Fibroblast of skin of right quadriceps (primary cell): ENCODE measurements at places on chromosomes 16 and 17.

GRCh38 chr16:56691885-56692284 lies 9.6 kb downstream of the MT1X start:
- peak; percentile 29 for DNase-seq

GRCh38 chr16:48153774-48154173 lies 2.0 kb downstream of the ABCC12 start:
- no peak for DNase-seq

DNA sequence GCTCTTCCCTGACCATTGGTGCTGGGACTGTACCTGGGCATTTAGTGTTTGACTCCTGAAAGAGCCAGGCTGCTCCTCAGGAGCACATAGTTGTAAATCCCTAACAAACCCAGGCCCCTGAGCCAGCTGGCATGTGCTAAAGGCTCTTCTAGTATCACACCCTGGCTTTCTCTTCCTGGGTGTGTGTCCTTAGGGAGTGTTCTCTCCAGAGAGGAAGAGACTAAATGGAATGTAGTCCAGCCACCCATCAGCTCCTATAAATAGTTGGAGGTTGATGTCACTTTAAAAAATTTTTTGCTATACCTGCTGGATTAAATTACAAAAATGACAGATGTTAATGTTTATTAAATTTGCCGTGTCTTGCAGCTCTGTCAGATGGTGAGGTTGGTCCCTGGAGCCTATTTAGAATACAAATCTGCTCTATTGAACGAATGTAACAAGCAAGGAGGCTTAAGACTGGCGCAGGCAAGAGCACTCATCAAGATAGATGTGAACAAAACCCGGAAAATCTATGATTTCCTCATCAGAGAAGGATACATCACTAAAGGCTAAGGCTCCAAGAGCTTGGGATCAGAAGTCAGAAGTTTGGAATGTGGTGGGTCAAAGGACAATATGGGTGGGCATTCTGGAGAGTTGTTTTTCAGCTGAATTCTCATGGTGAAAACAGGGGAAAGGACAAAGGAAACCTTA lies 13.1 kb upstream of the DUSP14 start:
- peak; percentile 44 for DNase-seq

GRCh38 chr16:67244387-67245185 lies 2.7 kb downstream of the FHOD1 start:
- DNase-seq, result peak; percentile 94

GRCh38 chr17:82882715-82883418 lies 43.0 kb upstream of the ZNF750 start:
- DNase-seq, result no peak

DNA sequence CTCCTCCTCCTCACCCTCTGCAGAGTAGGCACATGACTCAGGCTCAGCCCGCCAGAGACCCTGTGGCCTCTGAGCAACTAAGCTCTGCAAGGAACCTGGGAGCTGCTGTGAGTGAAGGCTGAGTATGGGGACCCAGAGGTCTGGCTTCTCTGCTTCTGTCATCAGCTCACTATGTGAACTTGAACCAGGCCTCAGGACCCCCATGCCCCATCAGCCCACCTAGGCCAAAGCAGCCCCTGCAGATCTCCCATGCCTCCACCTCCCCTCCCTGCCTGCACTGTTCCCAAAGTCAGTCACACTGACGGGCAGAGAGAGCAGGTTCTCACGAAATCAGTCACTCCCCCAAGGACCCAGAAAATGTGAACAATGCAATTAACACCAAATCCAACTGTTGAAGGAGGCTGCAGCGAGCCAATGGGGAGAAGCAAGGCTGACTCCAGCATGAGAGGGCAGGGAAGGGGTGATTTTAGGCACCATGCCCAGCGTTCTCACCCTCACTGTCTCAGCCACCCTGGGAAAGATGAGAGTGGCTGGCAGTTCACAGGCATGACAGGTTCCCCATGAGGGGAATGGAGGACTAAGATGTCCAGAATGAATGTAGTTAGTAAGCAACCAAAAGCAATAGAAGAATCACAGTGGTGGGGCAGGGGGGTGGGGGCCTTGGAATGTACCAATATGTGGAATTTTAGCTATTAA lies 60.6 kb downstream of the BEAN1 start:
- DNase-seq, result no peak

DNA sequence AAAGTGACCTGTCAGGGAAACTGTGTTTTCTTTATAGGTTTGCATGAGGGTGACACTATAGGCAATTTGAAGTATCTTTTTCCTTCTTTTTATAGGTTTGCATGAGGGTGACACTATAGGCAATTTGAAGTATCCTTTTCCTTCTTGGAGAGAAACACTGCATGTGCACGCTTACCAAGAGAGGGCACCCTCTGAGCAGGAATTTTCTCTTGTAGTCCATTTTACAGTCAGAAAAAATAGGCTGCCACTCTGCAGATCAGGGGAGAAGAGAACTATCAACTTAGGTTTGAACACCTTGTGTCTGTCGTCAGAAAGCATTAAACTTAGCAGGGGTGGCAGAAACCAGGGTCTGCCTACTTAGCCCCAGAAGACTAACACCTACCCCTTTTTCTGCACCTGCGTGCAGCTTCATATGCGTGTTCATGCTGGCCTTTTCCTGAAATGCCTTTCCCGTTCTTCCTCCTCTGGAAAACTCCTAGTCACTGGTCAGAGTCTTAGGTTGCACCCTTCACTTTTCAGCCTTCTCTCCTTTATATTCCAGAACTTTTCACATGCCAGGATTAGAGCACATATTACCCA lies 16.4 kb upstream of the SMIM36 start:
- peak; percentile 57 for DNase-seq

- no peak for DNase-seq
Observed at GRCh38 chr17:6095501-6095900, 25.3 kb downstream of the WSCD1 start.

DNA sequence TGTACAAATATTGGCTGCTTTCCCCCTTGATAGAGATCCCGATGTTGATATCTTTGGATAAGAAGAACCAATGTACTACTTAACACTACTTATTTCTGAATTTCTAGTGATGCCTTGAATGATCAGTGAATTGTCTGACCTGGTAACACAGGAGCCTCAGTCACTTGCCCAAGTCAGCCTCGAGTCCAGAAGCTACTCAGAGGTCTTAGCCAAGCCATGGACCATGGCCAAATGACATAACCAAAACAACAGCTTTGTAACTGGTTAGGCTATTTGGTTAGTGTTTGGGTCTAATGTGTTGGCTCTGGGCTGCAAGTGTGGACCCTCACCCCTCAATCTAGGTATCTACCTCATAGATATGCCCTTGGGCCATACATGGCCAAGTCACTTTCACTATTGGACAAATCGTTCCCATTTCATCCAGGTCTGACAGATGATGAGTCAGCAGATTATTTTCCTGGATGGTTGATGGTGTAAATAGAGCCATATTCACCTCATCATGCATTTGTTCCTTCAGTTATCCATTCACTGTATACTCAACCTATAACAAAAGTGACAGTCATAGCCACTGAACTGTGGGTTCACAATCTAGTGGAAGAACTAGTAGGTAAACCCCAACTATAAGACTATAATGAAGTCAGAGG lies 3.5 kb downstream of the RBFOX1 start:
- DNase-seq, result no peak

DNA sequence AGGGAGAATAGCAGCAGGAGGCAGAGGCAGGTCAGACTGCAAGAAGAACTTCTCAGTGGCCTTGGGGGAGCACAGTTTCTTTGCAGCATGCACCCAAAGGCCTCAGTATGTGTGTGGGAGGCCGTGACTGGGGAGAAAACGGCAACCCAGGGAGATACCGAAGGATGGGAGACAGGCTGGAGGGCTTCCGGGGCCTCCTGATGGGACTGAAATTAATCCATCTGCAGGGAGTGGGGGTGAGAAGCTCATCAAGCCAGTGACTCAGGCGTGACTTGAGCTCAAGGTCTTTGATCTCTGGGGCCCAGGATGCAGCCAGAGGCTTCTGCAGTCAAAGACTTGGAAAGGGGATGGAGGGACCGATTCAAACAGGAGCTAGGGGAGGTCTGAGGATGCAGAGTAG lies 5.1 kb upstream of the C17orf113 start:
- peak; percentile 17 for DNase-seq

- DNase-seq, result no peak
Observed at GRCh38 chr16:22217890-22218730, 12.0 kb downstream of the EEF2K start.

DNA sequence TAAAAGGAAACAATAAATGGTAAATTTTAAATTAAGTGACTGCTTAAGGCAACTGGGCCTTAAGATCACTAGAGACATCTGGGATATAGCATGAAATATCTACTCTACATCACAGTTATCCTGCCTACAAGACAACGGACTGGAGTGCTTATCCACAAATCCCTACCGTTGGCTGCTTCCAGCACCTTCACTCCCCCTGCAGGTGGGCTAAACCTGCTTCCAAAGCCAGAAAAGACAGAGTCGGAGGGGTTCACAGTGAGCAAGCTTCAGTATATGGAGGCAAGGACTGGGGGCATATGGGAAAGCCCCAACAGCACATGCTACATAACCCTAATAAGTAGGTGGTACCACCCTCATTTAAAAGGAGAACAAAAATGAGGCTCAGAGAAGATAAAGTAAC lies 45.3 kb downstream of the GRIN2A start:
- no peak for DNase-seq

GRCh38 chr17:5629128-5629527 lies 44.8 kb upstream of the NLRP1 start:
- DNase-seq, result no peak

- peak; percentile 37 for DNase-seq
Observed at GRCh38 chr16:47197536-47198179, 53.9 kb upstream of the NETO2 start.

DNA sequence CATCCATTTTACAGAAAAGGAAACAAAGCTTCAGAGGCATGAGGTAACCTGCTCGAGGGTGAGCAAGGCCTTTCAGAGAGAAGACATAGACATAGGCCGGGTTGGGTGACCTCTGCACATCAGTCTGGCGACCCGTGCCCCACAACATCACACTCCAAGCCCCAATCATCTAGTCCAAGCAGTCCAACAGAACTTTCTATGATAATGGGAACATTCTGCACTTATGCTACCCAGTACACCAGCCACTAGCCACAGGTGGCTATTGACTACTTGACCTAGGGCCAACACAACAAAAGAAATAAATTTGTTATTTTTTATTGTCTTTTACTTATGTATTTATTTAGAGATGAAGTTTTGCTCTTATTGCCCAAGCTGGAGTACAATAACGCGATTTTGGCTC lies 20.8 kb downstream of the MYH11 start:
- no peak for DNase-seq

- DNase-seq, result no peak
Observed at GRCh38 chr17:78276098-78276887, 44.9 kb downstream of the TMEM235 start.

GRCh38 chr17:61238455-61238933 lies 161.1 kb upstream of the TBX2 start:
- DNase-seq, result no peak

- DNase-seq, result no peak
Observed at GRCh38 chr17:27415120-27415795, 41.0 kb upstream of the KSR1 start.

DNA sequence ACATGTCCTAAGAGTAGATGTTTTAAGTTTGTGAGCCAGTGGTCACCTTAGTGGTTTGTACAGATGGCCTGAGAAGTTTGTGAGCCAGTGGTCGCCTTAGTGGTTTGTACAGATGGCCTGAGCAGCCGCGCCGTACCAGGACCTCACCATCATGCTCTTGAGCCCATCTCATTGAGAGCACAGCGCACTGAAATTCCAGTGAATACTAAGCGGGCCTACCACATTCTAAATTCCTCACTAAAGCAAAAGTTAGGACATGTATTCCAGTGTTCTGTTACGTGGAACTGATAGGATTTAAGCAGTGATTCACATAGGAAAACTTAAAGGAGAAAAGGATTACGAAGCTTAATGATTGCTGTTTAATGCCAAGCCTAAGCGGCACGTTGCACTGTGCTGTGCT lies 3.9 kb downstream of the USP10 start:
- no peak for DNase-seq

DNA sequence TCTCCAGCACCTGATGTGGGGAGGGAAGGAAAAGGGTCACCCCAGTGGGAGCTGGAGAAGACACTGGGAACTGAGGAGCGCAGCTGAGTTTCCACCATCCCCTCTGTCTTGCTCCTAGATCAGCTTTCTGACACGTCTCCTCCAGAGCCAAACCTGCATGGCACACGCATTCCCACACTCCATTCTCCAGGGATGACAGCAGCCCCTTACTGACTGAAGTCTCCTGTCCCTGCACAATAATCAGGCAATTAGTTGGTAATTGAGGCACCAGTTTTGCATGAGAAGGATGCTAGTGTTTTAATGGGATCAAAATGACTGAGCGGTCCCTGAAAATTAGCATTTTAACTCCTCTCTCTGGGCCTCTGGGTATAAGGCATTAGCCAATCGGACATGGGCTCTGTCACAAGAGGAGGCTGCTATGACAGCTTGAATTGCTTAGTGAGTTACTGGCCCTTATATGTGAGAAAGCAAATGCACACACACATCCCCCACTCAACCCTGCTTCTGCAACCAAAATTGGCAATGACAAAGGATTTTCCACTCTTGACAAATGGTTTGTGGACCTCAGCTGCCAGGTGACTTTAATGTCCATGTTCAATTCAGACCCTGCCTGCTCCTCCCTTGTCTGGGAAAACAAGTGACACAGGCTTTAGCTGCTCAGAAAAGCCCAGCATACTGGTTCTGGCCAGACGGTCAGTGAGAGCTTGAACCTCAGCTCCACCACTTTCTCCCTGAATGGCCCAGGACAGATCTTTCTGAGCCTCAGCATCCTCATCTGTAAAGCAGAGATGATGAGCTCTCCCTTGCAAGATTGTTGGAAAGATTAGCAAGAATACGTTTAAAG lies 57.2 kb upstream of the SREBF1 start:
- no peak for DNase-seq

DNA sequence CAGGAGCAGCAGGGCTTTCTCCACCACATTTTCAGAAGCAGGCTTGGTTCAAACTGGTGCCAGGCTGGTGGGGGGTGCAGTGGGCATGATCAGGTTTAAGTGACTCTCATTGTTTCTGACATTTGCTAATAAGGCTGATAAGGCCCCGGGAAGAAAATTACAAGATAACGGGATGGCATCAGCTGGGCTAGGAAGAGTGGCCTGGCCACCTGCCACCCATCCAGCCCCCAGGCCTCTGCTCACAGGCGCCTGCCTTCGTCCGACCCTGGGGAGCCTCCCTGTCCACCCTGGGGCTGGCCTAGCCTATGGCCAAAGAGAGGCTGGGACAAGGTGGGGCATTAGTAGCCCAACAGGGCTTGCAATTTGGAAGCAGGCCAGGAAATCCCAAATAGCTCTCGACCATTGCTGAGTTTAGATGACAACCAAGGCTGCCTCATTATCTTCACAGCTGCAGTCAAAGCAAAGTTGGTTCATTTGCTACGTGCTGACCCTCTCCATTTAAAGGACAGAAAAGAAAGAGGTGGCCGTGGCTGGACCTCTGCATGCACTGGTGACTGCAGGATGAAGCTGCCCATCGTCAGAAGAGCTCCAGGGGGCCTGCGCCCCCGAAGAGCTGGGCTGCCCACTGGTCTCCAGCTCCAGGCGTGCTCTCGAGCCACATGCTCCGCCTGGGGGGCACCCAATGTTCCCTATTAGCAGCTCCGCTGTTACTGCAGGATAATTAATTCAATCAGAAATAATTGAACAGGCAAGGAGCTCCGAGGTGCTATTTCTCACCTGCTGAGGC lies 44.9 kb downstream of the PEMT start:
- DNase-seq, result no peak

- DNase-seq, result peak; percentile 26
Observed at GRCh38 chr16:2428051-2428783, 1.0 kb upstream of the CCNF start.
